Activated CD4-positive, alpha-beta T cell treated with anti-CD3 and anti-CD28 coated beads, Interleukin-2, Interleukin-4, amounts not matched to agents 100 ng/mL and 50 ng/mL, durations not matched to agents 16 hours and 8 hours (primary cell): ENCODE measurements at places on chromosomes 5 and 9.

GRCh38 chr5:73550016-73550415, 15.4 kb downstream of the ANKRA2 start:
- no peak for DNase-seq

- DNase-seq: no peak
Measured at GRCh38 chr5:66963559-66963971, 233.0 kb downstream of the CD180 start.

- no peak for DNase-seq
Measured at GRCh38 chr9:97993000-97993399, 9.9 kb downstream of the ANP32B start.

DNA sequence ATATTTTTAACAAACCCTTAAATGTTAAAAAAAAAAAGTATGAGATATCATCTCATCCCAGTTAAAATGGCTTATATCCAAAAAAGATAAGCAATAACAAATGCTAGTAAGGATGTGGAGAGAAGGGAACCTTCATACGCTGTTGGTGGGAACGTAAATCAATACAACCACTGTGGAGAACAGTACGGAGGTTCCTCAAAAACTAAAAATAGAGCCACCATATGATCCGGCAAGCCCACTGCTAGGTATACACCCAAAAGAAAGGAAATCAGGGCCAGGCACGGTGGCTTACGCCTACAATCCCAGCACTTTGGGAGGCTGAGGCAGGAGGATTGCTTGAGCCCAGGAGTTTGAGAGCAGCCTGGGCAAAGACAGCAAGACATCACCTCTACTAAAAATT, 3.0 kb downstream of the MTMR12 start:
- DNase-seq: no peak

DNA sequence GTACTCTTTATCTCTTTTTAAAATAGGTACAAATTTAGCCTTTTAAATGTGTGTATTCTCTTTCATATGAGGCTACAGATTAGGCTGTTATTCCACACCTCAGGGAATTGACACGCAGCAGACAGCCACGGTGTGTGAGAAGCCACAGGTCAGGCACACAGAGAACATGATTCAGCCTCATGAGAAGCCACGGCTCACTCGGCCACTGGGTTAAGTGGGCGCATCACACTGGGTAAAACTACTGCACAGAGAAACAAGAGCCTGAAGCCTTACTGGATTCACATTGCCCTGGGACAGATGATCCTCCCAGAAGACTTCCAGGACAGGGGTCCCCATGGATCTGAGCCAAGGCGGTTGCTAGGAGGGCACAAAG, 28.2 kb downstream of the LPCAT1 start:
- DNase-seq: no peak

- peak; percentile 92 for DNase-seq
Measured at GRCh38 chr5:76733049-76733417, 17.1 kb downstream of the F2R start.

GRCh38 chr5:15763754-15764153, 263.8 kb downstream of the FBXL7 start:
- no peak for DNase-seq

- DNase-seq: no peak
Measured at GRCh38 chr5:16932401-16932800, 3.7 kb downstream of the MYO10 start.

GRCh38 chr9:91855196-91855595, 94.8 kb downstream of the ROR2 start:
- DNase-seq: no peak

DNA sequence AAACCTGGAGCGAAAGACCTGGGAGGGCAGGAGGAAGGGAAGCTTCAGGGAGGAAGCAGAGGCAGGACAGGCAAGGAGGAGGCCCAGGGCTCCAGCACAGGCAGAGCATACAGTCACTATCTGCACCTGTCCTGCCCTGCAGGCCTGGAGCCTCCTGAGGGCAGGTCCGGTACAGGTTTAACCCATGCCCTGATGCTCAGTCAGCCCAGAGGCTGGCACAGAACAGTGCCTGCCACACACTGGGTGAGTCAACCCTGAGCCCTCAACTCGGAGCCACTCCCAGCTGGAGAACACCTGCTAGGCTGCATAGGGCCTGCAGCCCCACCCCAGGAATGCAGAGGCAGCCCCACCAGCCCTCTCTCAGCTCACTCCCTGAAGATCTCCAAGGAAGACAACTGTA, 161.5 kb upstream of the PHYKPL start:
- no peak for DNase-seq

GRCh38 chr9:91902475-91903125, 47.4 kb downstream of the ROR2 start:
- DNase-seq: no peak

- DNase-seq: no peak
Measured at GRCh38 chr5:126490167-126490940, 67.1 kb downstream of the GRAMD2B start.

DNA sequence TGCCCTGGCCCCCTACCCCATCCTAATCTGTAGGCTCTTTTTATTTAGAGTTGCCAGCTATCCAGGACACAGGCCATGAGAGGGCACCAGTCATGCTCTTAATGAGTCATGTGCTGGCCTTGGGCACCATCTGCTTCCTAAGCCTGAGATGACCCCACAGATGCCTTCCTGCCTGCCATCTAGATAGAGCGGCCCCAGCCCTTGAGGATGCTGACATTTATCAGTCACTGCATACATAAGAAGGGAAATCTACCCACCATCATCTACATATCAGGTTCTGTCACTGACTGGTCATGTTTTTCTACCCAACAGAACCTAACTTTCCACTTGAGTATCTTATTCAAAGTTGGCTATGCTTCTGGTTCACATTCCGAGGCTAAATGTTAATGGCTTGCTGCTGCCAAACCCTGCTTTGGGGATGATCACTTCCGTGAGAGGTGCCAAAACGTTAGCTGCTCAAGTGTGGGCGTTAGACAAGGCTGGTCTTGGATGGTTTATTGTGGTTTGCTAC, 49.9 kb upstream of the TTC23L start:
- no peak for DNase-seq

DNA sequence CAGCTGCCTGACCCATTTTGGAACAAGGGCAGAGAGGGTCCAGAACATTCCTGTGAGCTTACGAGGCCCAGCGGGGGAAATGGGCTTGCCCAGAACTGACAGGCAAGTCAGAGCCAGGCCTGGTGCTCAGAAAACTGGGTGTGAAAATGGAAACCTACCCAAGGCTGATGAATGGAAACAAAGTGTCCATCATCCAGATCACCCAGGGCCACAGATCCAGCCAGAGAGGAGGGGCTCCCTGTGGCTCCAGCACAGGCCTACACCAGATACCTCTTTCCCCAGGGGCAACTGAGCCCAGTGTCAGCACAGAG, 3.1 kb downstream of the CLTB start:
- no peak for DNase-seq

GRCh38 chr5:4815002-4815401, 325.1 kb upstream of the ADAMTS16 start:
- no peak for DNase-seq

- no peak for DNase-seq
Measured at GRCh38 chr9:13580760-13581159, 301.3 kb upstream of the MPDZ start.

- DNase-seq: no peak
Measured at GRCh38 chr9:7819984-7820383, 20.4 kb upstream of the DMAC1 start.

- no peak for DNase-seq
Measured at GRCh38 chr5:154669402-154669801, 85.8 kb upstream of the LARP1 start.

GRCh38 chr5:111374380-111374779, 138.0 kb downstream of the STARD4 start:
- no peak for DNase-seq

DNA sequence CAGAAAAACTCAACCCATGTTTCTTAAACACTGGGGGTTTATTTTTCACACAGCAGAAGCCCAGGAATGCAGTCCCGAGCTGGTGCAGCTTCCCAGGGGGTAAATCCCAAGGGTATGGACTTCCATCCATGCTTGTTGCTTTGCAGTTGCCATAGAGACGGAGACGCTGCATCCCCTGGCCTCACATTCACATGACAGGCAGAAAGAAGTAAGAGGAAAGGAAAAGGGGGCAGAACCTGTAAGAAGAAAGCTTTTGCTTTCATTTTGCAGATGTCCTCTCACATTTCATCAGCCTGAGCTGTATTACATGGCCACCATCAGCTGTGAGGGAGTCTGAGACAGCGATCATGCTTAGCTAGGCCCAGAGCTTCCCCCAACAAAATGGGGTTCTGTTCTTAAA, 321.0 kb downstream of the AGTPBP1 start:
- no peak for DNase-seq

DNA sequence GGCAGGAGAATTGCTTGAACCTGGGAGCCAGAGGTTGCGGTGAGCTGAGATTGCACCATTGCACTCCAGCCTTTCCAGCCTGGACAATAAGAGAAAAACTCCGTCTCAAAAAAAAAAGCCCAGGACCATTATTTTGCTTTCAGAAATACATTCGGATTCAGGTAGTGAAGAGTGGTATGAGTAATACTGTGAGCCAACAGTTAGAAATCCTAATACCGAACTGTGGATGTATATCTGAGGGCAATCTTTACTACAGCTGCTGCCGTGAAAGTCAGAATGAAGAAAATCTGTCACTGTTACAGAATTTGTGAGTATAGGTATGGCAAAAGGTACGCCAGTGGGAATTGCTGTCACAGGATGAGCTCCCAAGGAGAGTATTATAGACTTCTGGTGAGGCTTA, 3.4 kb upstream of the CDK7 start:
- no peak for DNase-seq

GRCh38 chr9:130382096-130382495, 62.7 kb upstream of the ASS1 start:
- DNase-seq: no peak

DNA sequence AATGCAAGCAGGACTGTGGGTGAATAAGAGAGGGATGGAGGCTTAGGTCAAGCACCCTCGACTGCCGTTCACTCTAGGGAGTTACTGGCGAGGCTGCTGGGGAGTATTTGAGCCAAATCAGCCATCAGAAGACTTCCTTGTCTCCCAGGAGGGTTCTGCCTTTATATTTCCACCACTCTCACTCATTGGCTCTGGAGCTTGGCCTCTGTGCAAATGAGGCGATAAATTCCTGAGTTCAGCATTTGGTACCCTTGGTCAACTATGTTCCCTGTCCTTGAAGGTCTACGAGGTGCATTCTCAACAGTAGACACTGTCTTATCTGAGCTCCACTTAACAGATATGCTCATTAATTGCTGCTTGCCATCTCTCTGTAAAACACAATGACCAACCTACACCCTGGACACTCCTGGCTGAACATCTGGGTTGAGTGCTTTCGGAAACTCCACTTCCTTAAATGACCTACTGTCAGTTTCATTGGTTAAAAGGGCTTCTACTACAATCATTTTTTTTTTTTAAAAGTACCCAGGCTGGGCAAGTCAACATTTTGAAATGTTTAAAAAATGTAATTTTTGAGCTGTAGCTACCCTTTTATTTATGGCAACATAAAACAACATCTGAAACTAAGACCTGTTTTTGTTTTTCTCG, 153.2 kb downstream of the NTRK2 start:
- no peak for DNase-seq

DNA sequence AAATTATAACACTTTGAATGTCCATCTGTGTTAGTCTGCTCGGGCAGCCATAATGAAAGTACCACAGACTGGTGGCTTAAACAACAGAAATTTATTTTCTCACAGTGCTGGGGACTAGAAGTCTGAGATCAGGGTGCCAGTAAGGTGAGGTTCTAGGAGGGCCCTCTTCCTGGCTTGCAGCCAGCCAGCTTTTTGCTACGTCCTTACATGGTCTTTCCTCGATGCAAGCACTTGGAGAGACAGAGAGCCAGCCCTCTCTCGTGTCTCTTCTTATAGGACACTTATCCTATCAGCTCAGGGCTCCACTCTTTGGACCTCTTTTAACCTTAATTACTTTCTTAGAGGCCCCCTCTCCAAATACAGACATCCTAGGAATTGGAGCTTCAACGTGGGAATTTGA, 351.8 kb downstream of the SPOCK1 start:
- DNase-seq: no peak

DNA sequence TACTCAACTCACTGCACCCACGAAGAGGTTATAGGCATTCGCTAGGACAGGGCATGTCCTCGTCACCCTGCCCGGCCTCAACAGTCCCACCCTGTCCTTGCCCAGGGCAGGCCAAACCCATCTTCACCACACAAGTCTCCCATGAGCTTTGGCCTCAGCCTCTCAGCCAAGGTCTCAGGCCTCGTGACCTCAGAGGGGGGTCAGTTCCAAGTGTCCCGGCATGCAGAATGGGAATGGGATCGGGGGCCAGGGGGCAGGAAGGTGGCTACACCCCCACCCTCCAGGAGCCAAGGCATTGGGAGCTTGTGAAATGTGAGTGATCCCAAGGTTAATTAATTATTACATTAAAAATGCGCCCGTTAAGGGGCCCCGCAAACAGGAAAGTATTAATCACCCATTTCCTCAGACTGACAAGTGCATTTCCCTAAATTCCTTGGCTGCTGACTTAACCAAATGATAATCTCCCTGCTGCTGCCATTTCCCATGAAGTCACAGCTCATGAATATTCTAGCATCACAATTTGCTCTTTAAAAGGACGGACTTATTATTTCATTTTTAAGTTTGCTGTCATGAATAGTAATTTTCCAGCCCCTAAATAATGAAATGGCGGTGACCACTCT, 8.0 kb upstream of the UBAC1 start:
- DNase-seq: no peak

DNA sequence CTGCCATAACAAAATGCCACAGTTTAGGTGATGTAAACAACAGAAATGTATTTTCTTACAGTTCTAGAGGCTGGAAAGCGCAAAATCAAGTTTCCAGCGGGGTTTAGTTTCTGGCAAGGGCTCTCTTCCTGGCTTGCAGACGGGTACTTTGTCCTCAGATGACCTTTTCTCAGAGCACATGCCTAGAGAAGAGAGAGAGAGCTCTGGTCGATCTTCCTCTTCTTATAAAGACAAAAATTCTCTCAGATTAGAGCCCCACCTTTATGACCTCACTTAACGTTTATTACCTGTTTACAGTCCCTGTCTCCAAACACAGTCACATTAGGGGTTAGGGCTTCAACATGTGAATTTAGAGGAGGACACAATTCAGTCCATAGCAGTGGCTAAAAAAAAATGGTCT, 119.7 kb downstream of the CETN3 start:
- no peak for DNase-seq

- DNase-seq: no peak
Measured at GRCh38 chr5:107321906-107322305, 348.8 kb downstream of the EFNA5 start.

GRCh38 chr9:5518171-5518936, 8.0 kb downstream of the PDCD1LG2 start:
- peak; percentile 49 for DNase-seq
